Activated effector memory CD4-positive, alpha-beta T cell treated with Interleukin-2 at 50 U/mL for 16 hours (primary cell): ENCODE measurements at places on chromosomes 6 and 20.

- DNase-seq, result no peak
These were observed 7.5 kb downstream of the VGLL2 start for GRCh38 chr6:117272891-117273290.

DNA sequence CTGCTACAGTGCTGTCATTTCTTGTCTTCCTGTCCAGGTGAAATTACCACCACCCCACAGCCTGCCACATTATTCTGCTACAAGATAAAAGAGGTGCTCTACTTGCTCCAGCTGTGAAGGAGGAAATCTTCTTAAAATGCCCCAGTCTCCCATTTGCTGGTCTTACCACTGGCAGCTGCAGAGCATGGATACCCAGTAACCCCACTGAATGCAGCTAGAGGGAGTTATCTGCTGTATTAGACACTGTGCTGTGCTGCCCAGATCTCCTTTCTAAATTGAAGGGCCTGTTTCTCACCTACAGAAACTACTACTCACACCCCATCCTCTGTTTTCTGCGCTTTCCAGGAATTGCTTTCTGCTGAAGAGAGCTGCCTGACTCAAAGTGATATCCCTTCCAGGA, 517.8 kb downstream of the PKHD1 start:
- DNase-seq, result no peak

GRCh38 chr6:169847141-169847674, 95.8 kb downstream of the ERMARD start:
- DNase-seq, result no peak

DNA sequence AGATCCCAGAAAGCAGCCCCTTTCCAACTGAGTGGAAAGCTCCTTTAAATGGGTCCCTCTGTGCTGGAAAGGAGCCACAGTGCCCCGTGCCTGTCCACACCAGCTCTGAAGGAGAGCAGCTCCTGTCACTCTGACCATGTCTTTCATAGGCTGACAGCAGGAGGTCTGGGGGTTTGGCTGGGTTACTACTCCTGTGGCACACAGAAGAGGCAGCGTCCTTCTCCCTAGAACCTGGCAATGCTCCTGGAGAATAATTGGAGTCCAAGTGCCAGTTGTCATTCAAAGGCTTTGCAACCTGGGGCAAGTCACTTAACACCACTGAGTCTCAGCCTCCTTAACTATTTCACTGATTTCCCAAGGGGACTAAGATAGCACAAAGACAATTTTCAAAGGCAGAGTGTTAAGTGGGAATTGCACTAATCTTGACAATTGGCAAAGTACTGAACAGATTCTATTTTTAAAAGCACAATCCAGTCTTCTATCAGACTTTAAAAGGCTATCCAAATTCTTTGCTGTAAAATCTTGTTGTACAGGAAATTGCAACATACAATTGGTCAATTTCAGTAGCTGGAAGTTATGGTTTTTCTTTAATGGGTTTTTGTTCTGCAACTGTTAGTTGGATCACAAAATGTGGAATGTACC, 457.2 kb downstream of the KIF16B start:
- no peak for DNase-seq

DNA sequence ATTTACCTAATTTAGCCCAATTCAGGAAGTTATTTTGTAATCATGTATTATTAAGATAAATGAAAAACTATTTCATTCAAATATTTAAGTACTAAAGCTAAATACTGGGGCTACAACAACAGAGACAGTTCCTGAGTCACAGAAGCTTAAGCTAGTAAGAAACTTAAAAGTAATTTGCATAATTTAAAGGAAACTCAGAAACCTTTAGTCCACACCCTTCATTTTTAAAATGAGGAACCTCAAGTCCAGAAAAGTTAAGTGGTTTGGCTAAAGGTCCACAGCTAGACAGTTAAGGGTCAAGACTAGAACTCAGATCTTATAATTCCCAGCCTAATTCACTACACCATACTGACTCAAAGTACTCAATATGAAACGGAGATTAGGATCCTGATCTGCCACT, 7.2 kb downstream of the LMBRD1 start:
- DNase-seq, result no peak

DNA sequence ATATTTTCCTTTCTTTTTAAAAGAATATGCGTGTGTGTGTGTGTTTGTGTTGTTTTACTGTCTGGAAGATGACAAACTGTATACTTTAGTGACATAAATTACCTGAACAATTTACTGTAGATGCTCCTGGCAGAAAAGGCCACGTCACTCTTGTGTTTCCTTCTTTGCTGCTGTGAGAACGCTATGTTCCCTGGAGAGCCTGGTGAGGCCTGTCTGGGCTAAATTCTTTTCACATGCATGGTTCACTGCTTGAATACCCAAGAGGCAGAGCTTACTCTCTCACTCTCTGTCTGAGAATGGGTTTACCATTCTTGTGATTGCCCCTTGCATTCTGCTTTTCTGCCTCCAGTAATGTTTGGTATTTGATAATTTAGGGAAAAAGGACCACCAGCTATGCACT, 64.3 kb downstream of the EDN1 start:
- no peak for DNase-seq

DNA sequence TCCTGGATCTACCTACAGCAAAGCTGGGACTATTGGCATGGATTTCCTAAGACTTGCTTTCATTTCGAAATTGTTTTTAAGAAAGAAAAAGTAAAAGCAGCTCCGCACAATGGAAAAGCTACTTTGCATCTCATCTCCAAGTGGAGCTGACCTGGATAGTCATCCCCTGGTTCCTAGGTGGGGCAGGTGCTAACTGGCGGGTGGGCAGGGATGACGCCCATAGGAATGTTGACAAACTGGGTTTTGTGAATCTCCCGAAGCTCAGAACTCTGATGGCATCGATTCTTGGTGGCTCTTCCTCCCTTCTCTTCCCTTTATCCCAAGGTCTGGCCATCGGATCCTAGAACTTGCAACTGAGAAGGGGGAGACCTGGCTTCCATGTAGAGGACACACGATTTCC, 12.4 kb upstream of the EZR start:
- DNase-seq, result no peak

- no peak for DNase-seq
These were observed 664.3 kb downstream of the TENT5A start for GRCh38 chr6:81088145-81088544.

GRCh38 chr6:34301408-34301807, 52.6 kb upstream of the SMIM29 start:
- DNase-seq, result no peak

DNA sequence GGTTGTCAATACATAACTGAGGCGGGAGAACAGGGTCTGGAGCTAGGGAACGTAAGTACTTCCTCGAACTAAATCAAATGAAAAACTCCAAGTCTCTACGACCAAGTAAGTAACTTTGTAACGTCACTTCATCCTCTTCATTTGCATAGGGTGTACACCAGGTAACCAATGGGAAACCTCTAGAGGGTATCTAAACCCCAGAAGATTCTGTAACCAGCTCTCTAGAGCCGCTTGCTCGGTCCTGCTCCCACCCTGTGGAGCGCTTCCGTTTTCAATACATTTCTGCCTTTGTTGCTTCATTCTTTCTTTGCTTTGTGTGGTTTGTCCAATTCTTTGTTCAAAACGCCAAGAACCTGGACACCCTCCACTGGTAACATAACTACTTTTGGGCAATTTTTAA, 133.5 kb upstream of the TMEM170B start:
- DNase-seq, result no peak

DNA sequence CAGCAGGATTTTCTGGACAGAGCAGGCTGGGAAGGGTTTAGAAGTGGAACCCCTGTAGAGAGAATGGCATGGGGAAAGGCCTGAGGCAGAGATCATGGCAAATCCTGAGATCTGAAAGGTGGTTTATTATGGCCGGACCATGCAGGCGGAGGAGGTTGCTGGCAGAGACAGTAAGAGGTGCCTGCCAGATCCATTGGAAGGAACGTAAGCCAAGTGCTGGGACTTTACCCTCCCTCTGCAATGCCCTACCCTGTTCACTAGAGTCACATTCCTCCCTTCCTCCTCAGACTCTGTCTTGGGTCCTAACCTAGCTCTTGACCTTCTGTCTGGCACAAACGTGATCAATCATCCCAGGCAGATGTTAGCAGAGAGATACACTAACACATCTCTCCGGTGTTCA, 66.4 kb upstream of the SLC22A23 start:
- no peak for DNase-seq

- no peak for DNase-seq
These were observed 28.5 kb upstream of the ADGRF4 start for GRCh38 chr6:47669684-47670513.

GRCh38 chr6:40344566-40345167, 242.5 kb downstream of the LRFN2 start:
- DNase-seq, result no peak

DNA sequence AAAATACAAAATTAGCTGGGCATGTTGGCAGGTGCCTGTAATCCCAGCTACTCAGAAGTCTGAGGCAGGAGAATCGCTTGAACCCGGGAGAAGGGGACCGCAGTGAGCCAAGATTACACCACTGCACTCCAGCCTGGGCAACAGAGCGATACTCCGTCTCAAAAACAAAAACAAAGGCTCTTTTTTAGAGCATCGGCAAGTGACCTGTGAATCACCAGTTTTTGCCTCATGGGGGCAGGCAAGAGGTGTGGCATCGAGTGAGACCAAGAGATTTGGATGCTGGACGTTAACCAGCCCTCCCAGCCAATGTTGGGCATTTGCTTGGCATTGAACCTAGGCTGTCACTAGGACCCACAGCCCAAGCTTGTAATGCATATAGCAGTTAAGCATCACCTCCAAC, 14.6 kb upstream of the CDK5RAP1 start:
- DNase-seq, result no peak

GRCh38 chr6:41503827-41504465, 42.2 kb upstream of the FOXP4 start:
- no peak for DNase-seq

- no peak for DNase-seq
These were observed 82.4 kb downstream of the PPP1R3G start for GRCh38 chr6:5167501-5167900.

- no peak for DNase-seq
These were observed 135.5 kb downstream of the CDKAL1 start for GRCh38 chr6:20669571-20670314.

DNA sequence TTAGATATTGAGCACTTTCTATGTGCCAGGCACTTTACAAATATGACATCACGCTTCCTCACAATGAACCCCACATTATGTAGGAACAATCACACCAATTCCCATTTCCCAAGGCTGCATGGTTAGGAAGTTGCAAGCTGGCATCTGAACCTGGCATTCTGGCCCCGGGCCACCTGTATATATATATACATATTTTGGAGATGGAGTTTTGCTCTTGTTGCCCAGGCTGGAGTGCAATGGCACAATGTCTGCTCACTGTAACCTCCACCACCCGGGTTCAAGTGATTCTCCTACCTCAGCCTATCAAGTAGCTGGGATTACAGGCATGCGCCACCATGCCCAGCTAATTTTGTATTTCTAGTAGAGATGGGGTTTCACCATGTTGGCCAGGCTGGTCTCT, 30.4 kb downstream of the SRC start:
- no peak for DNase-seq

DNA sequence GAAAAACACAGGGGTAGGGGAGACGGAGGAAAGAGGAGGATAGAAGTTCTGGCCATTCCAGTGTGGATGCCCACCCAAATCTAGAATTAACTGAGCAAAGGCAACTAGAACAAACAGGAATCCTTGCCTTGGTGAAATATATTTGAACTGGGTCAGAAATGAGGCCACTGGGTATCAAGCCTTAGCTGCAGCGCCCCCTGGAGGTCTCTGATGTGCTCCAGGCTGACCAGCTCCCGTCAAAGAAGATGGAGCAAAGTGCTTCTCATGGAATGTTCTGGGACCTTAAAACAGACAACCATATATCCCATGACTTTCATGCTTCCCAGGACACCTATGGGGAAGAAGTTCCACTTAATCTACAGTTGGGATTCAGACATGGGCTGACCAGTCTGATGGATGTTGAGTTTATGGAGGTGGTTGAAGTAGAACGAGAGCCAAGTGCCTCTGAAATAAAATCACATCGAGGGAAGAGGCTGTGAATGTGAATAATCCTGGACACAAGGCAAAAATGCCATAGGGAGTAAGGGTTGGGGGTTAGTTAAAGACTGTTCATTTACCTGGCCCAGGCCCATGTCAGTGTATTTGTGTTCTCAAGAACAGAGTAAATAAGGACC, 50.4 kb downstream of the HLA-DPB1 start:
- peak; percentile 25 for DNase-seq

GRCh38 chr6:168130697-168131371, 51.8 kb upstream of the FRMD1 start:
- DNase-seq, result no peak

- no peak for DNase-seq
These were observed 123.2 kb downstream of the DLL1 start for GRCh38 chr6:170167657-170168159.

DNA sequence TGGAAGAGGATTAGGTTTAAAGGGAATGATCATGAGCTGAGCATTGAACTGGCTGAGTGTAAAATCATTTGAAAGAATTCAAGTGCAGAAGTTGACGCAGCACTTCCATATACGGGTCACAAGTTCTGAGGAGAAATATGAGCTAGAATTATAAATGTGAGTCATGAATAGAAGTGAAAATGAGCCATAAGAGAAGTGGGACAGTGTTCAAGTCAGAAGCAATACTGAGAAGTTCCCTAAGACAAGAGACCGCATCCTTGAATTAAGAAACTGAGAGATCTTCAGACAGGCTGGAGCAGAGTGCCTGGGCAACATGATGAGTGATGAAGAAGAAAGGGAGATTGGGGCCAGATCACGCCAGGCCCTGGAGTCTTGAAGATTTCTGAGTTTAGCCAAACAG, 209.7 kb downstream of the TBX18 start:
- DNase-seq, result no peak

GRCh38 chr6:87276624-87277023, 45.8 kb upstream of the SMIM8 start:
- DNase-seq, result no peak
